Prostate gland (tissue), 2 donors: ENCODE measurements at places on chromosomes 11 and 22. TPM values are rescaled to one million over a fixed set of nuclear protein-coding genes. Genes with fewer than 3 reads are reported as not detected.
A peak's percentile ranks its signal among the peaks of the same experiment; 100 is the strongest.

GRCh38 chr11:66002648-66003225, 434 bp downstream of the BANF1 start:
- DNase-seq = peak; percentile 69

- DNase-seq = no peak
Observed at GRCh38 chr11:107598225-107599139, 7.5 kb downstream of the ELMOD1 start.

DNA sequence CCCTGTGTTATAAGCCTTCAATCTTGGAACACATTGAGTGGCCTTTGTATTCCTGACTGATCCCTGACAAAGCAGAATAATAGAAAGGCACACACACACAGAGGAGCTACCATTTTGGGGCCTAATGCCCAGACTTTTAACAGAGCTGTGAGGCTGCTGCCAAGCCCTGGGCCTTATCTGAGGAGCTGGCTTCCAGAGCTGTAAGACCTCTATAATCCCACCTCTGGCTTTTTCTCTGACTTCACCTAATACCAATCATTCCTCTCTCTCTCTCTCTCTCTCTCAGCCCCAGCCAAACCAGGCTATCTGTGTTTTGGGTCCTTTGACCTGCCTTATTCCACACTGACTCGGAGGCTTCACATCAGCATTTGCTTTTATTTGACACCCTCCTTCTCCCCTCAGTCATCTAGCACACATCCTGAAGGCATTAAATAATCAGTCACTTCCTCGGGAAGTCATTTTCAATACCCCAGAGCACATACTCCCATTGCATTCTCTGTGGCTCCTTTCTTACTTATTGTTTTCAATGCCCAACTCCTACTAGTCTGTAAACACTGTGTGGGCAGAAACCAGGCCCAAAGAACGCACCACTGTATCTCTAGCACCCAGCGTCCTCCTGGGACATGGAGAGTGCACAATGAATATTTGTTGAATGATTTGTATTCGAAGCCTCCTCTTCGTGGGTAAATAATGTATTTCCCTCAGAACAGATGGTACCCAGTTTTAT, 21.2 kb upstream of the TRIM44 start:
- DNase-seq = no peak

The OSM gene
- 2.5 TPM for total RNA-seq

The IL10RA gene
- 4.5 TPM for total RNA-seq

GRCh38 chr11:2826679-2827056, 58.9 kb downstream of the CDKN1C start:
- no peak for DNase-seq

GRCh38 chr11:45378516-45378915, 92.4 kb upstream of the SYT13 start:
- no peak for DNase-seq

DNA sequence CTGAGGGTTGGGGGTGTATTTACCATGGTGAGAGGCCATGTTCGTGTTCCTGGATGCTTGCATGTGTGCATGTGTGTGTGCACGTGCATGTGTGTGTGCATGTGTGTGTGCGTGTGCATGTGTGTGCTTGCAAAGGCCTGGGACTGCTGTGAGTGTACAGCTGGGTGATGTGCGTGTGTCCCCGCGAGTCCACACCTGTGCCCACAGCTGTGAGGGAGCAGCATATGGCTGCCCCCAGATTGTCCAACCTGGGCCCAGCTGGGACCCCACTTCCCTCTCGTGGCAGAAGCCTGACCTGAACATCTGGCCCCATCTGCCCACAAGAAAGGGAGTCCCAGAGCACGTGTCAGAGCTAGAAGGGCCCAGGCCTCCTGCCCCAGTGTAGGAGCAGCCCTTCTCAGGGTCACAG, 8.4 kb upstream of the CD248 start:
- DNase-seq = no peak

GRCh38 chr11:130783323-130783722, 133.0 kb downstream of the SNX19 start:
- no peak for DNase-seq

- DNase-seq = no peak
Observed at GRCh38 chr22:23012081-23012622, 58.2 kb upstream of the GNAZ start.

The OR2AG1 gene
- total RNA-seq = not detected

The SLC22A25 gene
- not detected for total RNA-seq

The ACRV1 gene
- total RNA-seq = 10.8 TPM

DNA sequence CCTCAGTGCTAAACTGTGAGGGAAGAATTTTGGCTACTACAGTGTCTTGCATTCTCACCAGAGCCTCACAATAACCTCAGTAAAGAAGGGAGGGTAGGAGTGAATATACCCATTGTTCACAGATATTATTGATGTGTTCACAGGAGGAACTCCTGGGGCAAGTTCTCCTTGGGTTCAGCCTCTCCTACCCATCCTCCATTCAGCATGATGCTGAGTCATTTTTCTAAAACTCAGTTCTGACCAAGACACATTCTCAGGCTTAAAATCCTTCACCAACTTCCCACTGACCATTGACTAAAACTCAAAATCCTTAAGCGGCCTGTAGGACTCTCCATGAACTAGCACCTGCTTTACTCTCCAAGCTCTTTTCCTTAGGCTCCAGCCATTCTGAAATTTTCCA, 48.7 kb downstream of the SYTL2 start:
- DNase-seq = no peak

DNA sequence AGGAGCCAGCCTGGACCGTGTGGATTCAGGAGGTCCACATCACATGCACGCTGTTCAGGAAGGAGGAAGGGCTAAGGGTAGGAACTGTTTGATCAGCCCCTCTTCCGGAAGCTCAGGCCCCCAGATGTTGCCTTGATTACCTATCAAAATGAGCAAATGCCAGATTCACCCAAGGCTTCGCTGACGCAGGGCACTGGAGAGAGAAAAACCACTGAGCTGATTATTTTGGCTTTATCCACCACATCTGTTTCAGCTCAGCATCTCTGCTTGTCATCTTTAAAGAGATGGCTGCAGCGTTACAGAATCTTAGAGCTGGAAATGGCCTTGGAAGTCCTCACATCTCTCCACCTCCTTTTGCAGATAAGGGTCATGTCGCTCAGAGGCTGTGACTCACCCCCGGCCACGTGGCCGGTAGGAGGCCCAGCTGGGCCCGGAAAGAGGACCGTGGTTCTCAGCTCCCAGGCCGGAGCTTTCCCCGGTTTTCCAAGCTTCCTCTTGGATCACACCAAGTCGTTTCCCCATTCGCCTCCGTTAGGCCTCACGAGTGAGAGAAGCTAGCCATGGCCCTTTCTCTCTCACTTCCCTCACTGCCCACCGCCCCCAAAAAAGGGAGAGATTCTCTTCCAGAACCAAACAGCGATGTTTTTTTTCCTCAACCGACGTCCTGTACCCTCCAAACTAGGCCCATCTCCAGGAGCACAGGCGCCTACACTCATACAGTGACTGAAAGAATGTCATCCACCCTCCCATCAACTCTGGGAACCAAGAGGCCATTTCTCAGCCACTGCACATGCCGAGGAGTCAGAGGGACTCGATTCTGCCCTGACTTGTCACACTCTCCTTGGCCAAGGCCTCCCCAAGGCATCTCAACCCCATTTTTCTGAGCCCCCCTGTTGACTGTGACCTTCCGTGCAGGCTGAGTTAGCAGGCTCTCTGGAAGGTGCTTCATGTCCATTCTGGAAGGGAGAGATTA, 37.6 kb downstream of the LIF start:
- DNase-seq = no peak

DNA sequence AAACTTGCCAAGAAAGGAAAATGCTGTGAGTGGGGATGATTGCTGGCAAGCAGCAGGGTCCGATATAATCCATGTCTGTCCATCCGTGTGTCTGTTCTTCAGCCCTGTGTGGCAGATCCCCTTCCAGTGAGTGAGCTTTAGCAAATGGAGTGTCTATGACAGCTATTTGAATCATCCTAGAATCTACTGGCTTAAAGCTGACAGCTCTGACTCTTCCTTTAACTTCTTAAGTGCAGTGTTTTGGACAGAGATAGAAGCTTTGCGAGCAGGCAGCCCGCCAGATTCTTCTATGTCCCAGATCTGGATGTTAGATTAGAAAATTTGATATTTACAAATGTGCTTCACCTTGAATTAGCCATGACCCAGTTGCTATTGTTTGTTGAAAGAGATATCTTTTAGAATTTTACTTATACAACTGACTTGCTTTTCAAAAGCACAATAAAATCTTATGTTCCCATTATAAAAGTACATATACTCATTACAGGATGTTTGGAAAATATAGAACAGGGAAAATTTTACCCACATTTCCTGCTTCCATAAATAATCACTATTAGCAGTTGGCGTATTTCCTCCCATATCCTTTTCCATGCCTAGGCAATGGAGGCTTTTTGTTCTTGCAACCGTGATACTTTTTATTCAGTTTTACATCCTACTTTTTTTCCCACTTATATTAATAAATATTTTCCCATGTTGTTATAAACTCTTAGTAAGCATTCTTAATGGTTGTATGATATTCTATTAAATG, 124.5 kb downstream of the COMMD9 start:
- peak; percentile 40 for DNase-seq

- no peak for DNase-seq
Observed at GRCh38 chr11:43515090-43515489, 156.4 kb downstream of the TTC17 start.

DNA sequence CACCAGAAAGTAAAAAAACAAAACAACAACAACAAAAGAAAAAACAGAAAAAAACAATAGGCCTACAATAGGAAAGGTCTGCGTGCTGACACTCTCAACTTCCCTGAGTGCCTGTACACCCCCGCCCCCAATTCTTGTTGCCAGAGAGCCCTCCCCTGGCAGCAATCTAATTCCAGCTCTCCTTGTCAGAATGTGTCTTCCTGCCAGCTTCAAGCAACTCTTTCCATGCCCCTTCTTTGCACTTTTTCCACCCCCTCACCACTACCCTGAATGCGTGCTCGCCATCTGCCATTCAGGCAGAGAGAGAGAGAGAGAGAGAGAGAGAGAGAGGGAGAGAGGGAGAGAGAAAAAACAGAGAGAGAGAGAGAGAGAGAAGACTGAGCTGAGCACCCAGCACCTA, 245.0 kb downstream of the KIRREL3 start:
- no peak for DNase-seq

- DNase-seq = no peak
Observed at GRCh38 chr11:86782742-86783141, 17.6 kb upstream of the PRSS23 start.

DNA sequence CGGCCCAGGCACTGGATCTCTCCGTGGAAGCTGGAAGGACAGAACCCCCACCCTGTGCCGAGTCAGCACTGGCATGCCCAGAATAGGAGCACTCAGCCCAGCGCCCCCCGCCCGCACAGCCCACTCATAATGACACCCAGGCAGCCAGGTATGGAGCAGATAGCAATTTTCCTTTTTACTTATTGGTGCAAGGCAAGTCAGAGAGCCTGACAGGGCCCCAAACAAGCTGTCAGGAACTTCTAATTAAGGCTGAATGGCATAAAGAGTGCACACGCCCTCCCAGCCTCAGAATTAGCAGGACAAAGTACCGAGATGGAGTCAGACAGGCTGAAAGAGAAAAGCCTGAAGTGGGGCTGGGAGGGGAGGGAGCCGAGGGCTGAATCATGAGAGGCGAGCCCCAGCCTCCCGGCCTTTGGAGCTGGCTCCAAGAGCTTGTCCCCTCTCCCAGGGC, 76.9 kb downstream of the DSCAML1 start:
- DNase-seq = no peak

The PATE4 gene
- not detected for total RNA-seq

The CECR2 gene
- 10.1 TPM for total RNA-seq

DNA sequence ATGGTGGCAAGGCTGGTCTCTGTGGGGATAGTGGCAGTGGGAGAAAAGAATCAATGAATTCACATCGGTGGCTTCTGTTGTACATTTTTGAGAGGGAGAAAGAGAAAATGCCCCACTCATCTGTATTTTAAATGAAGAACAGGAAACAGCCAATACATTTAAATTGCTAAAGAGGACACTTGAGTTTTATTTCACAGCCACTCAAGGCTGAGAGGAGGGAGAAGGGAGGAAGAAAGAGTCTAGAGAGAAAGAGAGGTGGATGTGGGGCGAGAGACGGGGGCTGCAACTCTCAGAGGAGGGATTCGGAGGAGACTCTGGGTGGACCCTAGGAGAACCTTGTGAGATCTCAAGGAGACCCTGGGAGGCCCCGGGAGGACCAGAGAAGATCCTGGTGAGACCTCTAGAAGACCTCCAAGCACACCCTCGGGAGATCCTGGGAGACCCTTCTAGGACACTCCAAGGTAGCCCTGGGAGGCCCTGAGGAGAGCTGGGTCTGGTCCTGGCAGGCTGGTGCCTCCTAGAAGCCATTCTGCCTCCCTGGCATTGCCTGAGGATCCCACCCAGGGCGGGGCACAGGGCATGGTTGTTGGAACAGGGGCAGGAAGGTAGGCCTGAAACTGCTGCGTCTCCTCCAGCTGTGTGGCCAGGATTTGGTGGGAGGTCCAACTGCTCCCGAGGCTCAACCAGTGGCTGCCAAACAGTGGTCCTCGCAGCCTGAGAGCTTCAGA, 91.0 kb upstream of the SHISAL1 start:
- DNase-seq = no peak

- no peak for DNase-seq
Observed at GRCh38 chr22:40817737-40818136, 1.4 kb downstream of the SLC25A17 start.

The SIDT2 gene
- total RNA-seq = 69.5 TPM

GRCh38 chr22:37409031-37409430, 18.2 kb downstream of the ELFN2 start:
- no peak for DNase-seq

The MYEOV gene
- total RNA-seq = 1.1 TPM

- no peak for DNase-seq
Observed at GRCh38 chr22:32951807-32952153, 106.4 kb downstream of the SYN3 start.

The SAA1 gene
- 64.1 TPM for total RNA-seq
